Muscle of arm (tissue), 14 donors: ENCODE measurements at places on chromosomes 4 and X. TPM values are rescaled to one million over a fixed set of nuclear protein-coding genes. Genes with fewer than 3 reads are reported as not detected.

Gene XK
- polyA plus RNA-seq = 13.1 TPM

Gene RIPPLY1
- polyA plus RNA-seq = 0.64 TPM

Gene DRP2
- 4.7 TPM for polyA plus RNA-seq

Gene SFRP2
- 89.8 TPM for polyA plus RNA-seq

Gene HTN3
- polyA plus RNA-seq = not detected

Gene TRIML2
- not detected for polyA plus RNA-seq

Gene TKTL2
- polyA plus RNA-seq = not detected

Gene NXF3
- not detected for polyA plus RNA-seq

Gene ENOX2
- 16.3 TPM for polyA plus RNA-seq

Gene KIT
- 11.2 TPM for polyA plus RNA-seq

Gene RNF175
- polyA plus RNA-seq = 1.2 TPM

Gene SPARCL1
- 259 TPM for polyA plus RNA-seq

Gene C4orf50
- not detected for polyA plus RNA-seq

Gene RAI2
- 9.1 TPM for polyA plus RNA-seq

Gene PAGE1
- not detected for polyA plus RNA-seq

Gene LDOC1
- 33.5 TPM for polyA plus RNA-seq

Gene FMR1NB
- polyA plus RNA-seq = not detected

Gene CABS1
- not detected for polyA plus RNA-seq

Gene ZFP42
- 0.15 TPM for polyA plus RNA-seq

Gene P2RY10
- 0.53 TPM for polyA plus RNA-seq

Gene IRF2
- 20.1 TPM for polyA plus RNA-seq

Gene FGF13
- polyA plus RNA-seq = 87.1 TPM
